ENCODE measurements at places on chromosomes 1 and 21.

DNA sequence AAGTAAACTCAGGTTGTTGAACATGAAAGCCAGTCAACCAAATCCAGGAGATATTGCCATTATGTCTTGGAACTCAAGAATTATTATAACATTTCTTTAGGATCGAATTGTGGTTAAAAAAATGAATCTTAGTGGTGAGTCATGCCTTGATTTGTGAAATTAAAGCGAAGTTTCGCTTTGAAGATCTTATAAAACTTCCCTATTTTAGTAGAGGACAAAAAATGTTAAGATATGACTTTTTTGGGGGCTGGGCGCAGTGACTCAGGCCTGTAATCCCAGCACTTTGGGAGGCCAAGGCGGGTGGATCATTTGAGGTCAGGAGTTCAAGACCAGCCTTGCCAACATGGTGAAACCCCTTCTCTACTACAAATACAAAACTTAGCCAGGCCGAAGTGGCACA lies 39.5 kb upstream of the PTBP2 start:
- no peak for DNase-seq

DNA sequence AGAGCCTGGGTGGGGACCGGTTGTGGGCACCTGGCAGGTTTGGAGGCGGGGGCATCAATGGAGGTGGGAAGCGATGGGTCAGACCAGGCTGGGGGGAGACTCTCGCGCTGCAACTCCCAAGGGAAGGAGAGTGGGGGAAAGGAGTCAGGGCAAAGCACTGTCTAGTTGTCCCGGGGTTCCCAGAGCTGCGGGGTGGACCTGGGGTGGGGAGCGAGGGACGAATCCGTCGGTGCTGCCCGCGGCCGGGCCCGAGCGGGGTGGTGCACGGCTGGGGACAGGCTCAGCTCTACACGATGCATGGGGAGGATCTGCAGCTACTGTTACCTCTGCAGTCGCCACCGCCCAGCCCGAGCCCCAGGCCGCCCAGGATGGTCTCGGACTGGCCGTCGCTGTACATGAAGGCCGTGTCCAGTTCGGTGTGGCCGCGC lies 427 bp downstream of the AKR7A2 start:
- no peak for DNase-seq

- DNase-seq = no peak
Measured at GRCh38 chr1:59367301-59368007, 70.6 kb downstream of the FGGY start.

GRCh38 chr1:2914702-2915101 lies 106.6 kb upstream of the ACTRT2 start:
- no peak for DNase-seq

- DNase-seq = no peak
Measured at GRCh38 chr1:77018311-77018710, 151.0 kb downstream of the ST6GALNAC5 start.

GRCh38 chr1:90862782-90863181 lies 145.7 kb upstream of the BARHL2 start:
- DNase-seq = no peak

- no peak for DNase-seq
Measured at GRCh38 chr1:93988634-93989350, 79.6 kb upstream of the GCLM start.

GRCh38 chr1:236978740-236979139 lies 25.5 kb downstream of the MT1HL1 start:
- DNase-seq = no peak

- no peak for DNase-seq
Measured at GRCh38 chr21:14585122-14585521, 39.0 kb upstream of the SAMSN1 start.

- DNase-seq = no peak
Measured at GRCh38 chr1:119318466-119319309, 49.9 kb upstream of the HAO2 start.

- no peak for DNase-seq
Measured at GRCh38 chr1:36387141-36387949, 1.6 kb upstream of the STK40 start.

DNA sequence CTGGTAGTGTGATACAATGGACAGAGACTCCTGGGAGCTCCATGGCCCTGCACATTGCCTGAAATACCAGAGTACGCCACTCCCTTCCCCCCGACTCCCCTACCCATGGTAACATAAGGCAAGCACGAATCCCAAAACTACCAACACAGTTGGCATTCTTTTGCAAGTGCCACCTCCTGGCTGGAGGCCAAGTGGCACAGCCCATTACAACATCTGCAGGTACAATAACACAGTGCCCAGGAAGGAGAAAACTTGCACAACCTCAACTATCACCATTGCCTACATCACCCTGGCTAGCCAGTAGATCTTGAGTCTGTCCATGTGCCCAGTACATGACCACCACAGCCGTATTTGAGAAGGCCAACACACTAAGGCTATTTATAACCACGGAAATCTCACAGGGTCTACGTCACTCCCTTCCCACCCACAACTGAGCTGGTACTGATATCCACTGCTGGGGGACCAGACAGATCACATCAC lies 11.7 kb downstream of the ADAMTS1 start:
- DNase-seq = no peak

- no peak for DNase-seq
Measured at GRCh38 chr1:58903514-58904298, 119.9 kb upstream of the JUN start.

Data from NCI-H187 (cell line).